ENCODE measurements at places on chromosomes 5 and 9.
A peak's percentile ranks its signal among the peaks of the same experiment; 100 is the strongest.

GRCh38 chr5:1974081-1974480, 91.4 kb upstream of the IRX4 start:
- no peak for DNase-seq

- no peak for DNase-seq
Observed at GRCh38 chr5:38562444-38563210, 6.2 kb upstream of the LIFR start.

DNA sequence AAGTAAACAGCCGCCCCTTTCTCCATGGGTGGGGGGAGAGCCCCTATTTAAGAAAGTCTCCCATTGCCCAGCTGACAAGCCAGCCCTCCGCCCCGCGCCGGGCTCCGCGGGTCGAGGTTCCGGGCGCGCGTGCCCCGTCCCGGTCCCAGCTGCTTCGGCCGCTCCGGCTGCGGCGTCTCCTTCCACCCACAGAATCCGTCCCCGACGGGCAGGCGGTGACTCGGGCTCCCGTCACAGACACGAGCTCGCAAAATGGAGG, 223 bp downstream of the NR3C1 start:
- no peak for DNase-seq

DNA sequence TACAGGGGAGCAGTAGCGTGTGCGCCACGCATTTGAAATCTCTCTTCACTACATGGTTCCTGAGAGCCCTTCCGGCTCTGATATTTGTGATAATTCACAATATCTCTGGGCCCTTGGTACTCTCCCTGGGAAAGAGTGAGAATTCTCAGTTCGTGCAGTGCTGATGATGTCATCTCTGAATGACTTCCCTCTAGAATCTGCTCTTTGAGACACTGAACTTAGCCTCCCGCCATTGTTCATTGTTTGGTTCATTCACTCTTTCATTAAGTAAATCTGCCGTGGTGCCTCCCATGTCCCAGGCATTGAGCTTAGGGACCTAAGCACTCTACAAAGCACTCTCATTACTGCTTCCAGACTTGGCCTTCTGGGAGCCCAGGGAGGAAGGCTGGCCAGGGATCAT, 94.0 kb downstream of the PPARGC1B start:
- DNase-seq = no peak

DNA sequence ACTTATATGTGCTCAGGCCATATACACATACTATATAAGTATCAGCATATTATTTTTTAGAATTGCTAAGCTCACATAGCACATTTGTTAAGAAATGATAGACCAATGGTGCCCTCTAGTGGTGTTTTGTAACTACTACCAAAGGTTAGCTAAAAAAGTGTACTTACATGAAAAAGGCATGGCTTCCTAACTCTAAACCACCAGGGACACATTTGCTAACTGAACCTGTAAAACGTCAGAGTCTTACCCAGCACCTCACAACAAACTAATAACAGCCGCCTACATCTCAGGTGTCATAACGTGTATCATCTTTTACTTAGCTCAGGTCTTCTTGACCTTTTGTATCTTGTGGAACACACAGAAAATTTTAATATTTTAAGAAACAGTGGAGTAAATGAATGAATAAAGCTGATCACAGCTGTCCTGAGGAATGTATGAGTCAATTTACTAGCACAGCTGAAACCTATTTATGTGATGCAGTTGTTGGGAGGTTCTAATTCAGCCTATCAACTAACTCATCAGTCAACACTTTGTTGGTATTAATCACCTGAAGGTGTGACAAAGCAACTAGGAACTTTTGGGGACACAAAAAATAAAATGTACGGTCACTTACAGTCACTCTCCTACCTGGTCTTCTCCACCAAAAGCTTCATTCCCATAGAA, 72.9 kb downstream of the BAAT start:
- peak; percentile 48 for DNase-seq

GRCh38 chr5:32426440-32427151, 17.9 kb downstream of the ZFR start:
- DNase-seq = no peak

DNA sequence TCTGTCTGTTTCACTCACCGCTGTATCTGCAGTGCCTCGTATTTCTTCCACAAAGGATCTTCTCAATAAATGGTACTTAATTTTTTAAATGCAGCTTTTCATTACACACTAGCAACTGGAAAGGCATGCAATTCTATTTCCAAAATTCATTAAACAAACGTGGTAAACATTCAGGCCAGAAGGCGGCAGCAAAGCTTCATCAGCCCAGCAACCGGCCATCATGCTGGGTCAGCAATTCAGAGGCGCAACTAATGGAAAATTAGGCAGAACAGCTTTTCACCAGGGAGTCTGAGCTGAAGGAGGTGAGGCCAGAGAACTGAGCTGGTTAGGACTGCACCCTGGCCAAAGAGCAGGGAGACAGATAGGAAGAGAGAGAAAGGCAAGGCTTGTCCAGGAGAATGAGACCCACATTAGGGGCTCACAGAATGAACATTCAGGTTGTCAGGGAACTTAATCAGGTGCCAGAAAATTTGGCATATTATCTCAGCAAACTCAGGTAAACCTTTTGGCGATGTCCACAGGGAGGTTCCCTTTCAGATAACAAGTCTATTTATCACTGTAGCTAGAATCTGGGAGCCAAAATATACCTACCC, 17.7 kb upstream of the RNF180 start:
- DNase-seq = peak; percentile 5

DNA sequence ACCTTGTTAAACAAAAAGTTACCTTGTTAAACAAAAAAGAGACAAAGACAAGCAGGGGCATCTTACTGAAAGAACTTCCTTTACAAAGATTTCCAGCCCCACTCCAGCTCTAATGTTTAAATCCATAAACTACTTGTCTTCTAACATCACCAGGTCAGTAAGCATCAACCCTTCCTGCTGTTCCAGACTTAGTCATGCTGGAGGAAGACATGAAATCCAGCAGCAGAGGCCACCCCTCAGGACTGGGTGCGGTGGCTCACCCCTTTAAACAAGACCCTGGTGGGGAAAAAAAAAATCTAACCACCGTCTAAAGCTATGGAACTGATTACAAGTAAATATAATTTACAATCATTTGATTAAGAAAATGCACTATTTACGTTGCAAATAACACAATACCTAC, 9.1 kb downstream of the PDCL start:
- no peak for DNase-seq

DNA sequence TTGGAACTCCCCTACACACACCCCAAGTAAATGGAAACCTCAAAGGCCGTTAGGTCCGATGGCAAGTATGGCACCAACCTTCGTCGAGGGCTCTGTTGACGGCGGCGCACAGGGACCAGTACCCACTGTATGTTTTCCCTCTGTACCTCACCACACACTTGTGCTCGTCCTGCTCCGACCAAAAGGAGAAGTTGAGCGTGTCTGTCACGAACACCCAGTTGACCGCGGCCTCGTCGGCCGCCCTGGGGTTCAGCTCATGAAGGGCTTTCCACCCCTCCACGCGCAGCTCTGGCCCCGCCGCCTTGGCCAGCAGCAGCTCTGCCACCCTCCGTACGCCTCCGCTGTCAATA, 24.0 kb downstream of the HNRNPK start:
- no peak for DNase-seq

- no peak for DNase-seq
Observed at GRCh38 chr9:97109194-97109811, 70.4 kb upstream of the CTSV start.

DNA sequence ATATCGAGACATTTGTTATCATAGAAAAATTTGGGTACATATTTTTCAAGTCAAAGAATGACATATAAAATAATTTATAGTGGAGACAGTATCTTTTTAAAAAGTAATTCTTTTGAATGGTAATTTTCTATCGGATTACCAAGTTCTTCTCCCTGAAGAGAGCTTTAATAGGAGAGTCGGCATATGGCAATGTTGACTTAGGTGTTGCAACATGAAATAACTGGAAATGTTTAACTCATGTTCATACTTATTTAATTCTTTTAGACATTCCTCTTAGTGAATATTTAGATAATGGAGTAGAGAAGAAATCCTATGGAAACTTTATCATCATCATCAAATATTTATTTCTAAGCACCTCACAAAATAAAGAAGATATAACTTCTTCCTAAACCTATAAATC, 118.2 kb upstream of the CTNND2 start:
- no peak for DNase-seq

GRCh38 chr5:160619381-160619780, 197.7 kb downstream of the PTTG1 start:
- no peak for DNase-seq

- no peak for DNase-seq
Observed at GRCh38 chr9:22105005-22105722, 96.1 kb upstream of the CDKN2B start.

GRCh38 chr5:79961716-79962574, 29.1 kb downstream of the MTX3 start:
- no peak for DNase-seq

DNA sequence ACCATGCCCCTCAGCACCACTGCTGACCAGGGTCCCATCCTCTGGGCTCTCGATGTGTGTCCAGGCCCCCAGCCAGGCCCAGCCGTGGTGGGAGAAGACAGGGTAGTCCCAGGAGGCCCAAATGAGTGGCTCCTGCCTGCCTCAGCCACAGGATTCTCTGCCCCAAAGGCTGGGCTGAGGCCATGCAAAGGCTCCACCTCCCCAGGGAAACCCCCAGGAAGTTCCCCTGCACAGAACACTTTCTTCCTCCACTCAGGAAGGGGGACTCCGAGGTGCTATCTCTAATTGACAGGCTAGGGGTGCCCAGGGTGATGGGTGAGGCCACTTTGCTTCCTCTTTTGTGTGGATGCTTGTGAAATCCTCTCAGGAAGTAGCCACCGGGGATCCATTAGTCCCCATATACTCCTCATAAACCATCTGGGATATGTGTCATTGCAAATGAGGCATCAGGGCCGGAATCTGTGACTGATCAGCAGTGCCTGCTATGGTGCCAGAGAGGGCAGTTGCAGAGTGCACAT, 23.1 kb upstream of the TDRD7 start:
- no peak for DNase-seq

- DNase-seq = no peak
Observed at GRCh38 chr5:143248391-143248790, 155.1 kb downstream of the NR3C1 start.

DNA sequence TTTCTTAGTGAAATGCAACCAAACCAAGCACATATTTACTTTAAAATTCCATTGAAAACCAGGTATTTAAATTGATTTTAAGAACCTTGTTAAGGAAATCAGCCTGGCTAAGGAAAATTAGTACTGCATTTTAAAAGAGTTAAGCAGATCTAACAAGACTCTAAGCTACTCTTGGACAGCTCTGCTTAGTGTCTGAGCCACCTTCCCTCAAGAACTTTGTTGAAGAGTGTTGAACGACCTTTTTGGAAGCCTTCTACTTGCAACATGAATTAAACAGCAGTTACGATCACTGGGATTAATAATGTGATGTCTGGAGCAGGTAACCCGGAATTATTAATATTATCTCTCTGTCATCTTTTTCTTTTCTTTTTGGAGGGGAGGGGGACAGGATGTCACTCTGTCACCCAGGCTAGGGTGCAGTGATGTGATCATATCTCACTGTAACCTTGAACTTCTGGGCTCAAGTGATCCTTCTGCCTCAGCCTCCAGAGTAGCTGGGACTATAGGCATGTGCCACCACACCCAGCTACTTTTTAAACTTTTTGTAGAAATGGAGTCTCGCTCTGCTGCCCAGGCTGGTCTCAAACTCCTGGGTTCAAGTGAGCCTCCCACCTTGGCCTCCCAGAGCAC, 74.7 kb downstream of the ANKRD55 start:
- no peak for DNase-seq

DNA sequence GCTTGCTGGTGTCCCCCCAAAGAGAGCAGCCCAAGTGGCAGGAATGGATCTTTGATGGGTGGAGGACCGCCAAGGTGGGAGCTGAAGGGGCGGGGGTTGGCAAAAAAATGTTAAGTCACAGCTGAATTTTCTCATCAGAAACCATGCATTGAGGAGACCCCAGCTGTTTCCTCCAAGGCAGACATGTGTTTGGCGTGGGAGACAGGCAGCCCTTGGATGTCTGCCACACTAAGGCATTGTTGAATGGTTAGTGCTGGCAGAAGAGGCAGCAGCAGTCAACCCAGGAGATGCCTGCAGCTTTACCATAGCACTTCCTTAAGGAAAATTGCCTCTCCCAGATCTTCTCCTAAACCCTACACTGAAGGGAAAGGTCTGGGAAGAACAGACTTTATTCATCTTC, 394.9 kb upstream of the CD180 start:
- DNase-seq = no peak

DNA sequence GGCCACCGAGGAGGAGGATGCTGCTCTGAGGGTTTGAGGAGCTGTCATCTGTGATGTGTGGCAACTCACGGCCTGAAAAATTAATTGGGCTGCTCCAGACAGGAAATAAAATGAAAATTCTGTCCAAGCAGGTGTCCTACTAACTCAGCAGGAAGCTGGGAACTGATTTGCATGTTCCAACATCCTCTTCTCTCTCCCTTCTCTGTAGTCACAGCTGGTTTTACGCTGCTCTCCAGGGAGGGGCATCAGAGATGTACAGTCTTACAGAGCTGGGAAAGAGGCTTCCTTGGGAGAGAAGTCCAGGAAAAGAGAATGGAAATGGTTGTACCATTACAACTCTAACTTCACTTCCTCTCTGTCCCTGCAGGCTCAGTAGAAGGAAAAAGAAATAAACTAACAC, 24.2 kb upstream of the SIL1 start:
- DNase-seq = no peak

DNA sequence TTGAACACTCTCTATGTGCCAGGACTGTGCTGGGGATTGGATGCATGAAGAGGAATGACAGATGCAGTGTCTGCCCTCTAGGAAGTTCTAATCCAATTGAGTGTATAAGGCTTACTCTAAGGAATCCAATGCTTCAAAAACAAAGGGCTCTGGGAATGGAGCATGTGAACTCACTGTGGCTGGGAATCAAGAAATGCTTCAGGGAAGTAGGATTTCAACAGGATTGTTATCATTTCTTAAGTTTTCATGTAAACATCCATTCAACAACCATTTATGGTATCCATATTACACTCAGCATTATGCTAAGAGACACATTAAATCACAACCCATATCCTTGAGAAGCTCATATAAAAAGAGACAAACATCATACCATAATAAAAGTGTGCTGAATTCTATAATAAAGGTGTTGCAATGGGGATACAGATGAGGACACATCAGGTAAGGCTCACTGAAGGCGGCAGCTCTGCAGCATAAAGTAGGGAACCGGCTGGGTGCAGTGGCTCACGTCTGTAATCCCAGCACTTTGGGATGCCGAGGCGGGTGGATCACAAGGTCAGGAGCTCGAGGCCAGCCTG, 11.3 kb downstream of the SIL1 start:
- DNase-seq = no peak

- no peak for DNase-seq
Observed at GRCh38 chr9:79116709-79117108, 455.1 kb upstream of the TLE4 start.

DNA sequence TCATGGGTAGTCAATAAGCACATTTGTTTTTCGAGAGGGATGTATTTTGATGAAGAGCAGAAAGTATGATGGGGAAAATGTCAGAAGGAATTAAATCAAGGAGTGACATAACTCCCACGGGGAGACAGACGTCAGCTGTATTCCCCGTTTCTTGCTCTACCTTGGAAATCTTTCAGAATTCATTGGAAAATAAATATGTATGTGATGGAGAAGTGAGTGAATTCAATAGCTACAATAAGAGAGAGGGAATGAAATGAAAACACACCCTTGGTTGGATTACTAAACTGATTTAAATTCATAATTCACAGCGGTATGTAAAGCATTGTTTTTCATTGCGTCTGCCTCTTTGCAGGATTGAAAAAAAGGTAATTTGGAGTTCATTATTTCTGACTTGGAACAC, 209.7 kb upstream of the KLF4 start:
- DNase-seq = no peak

GRCh38 chr5:103993031-103993430, 430.4 kb upstream of the NUDT12 start:
- DNase-seq = no peak
